ENCODE measurements at places on chromosomes 12 and 14.

DNA sequence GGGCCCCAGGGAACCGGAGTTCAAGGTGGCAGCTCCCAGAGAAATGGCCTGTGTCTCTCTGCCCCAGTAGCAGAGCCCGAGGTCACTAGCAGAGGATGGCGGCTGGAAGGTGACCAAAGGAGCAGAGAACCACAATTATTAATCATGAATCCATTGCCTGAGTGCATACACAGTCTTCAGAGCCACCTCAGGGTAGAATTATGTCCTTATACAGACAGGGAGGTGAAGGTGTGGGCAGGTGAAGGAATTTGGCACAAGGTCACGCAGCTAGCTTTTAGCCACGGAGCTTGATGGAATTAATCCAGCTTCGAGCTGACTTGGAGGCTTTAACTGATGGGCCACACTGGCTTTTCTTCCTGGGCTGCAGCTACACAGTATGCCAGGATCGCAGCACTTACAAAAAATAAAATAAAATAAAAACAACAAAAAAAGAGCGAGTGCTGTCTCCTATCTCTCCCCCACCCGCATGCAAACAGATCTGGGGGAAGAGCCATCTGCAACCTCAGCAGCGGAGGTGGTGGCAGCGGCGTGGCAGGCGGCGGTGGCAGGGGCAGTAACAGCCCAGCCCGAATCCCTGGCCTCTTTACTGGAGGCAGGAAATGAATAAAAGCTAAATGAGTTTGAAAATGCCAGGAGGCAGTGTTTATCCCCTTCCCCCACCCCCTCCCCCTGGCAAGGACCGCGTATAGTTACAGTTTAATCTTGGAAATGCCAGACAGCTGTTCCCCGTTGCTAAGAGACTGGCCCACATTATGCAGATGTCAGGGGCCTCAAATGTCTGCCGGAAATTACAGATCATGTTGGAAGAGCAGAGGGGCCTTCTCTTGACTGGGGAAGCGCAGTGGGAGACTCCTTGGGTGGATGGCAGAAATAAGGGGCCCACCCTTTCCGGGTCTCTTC is 93.5 kb downstream of the LRRC74A start:
- peak; percentile 90 for DNase-seq

- no peak for DNase-seq
Observed at GRCh38 chr14:87617079-87617478, 375.9 kb downstream of the GALC start.

DNA sequence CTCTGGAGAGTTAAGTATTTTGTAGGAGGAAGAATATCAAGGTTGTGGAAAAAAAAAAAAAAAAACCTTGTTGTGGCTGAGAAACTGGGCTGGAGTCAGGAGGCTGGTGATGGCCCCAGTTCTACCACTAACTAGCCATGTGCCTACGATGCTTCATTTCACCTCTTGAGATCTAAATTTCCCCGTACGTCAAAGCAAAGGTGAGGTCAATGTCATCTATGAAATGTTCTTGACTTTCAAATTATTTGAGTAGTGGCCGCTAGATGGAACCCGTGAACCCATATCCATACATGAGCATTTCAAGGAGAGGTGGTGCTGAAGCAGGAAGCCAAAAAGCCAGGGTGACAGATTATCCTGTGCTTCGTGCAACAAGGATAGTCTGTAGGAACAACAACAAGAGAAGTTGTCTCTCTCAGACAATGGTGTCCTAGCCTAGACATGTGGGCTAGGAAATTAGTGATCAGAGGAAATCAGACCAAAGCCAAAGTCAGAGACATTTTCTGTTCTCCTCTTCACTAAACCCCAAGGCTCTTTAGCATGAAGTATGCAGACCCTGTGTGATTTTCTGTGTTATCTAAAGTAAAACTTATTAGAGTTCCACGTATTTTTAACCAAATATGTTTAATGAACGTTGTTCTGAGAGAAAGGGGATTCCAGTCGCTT is 95.5 kb upstream of the ETV6 start:
- DNase-seq: peak; percentile 69

- peak; percentile 10 for DNase-seq
Observed at GRCh38 chr12:120367924-120368788, 808 bp downstream of the MSI1 start.

- DNase-seq: no peak
Observed at GRCh38 chr12:6070472-6071257, 53.8 kb downstream of the VWF start.

DNA sequence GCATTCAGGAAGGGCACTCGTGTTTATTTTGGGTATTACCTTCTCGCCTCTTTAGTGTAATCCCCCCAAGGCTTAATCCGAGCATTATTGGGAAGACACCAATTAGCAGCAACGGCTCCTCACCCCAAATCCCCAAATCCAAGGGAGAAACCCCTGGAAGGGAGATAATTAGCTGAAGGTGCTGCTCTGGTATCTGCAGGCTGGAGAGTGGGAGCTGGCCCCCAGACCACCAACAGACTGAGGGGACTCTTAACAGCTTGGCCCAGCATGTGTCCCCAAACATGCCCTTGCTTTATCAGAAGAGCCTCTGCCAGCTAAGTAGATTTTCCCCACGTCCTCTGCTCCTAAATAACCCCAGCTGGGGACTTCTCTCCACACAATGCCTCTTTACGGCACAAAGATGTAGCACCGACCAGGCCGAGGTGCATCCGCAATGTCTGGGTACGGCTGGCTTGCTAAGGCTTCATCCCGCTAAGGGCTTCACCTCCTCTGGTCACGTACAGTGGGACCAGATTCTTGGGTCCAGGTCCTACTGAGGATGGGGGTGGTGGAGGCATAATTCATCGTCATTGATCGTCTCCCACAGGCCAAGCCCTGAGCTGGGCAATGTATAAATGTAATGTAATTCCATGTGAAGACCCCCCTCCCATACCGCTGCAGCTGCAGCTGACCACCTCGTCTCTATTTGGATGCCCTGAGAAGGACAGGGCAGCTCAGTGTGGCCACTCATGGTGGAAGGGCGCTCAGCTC is 123.7 kb upstream of the GSC start:
- no peak for DNase-seq

DNA sequence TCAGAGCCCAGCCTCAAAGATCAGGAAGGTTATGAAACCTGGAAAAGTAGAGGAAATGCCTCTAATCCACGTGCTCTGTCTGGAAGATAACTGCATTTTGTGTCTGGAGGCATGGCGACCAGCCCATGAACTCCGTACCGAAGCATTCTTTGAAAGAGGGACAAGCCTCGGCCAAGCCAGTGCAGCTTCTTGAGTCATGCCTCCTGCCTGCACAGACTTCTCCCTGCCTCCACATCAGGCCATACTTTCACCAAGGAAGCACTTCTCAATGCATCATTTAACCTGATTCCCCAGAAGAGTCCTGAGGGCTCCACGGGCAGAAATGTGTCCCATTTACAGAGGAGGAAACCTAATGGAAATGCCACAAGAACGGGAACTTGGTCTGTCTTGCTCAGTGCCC is 3.4 kb downstream of the ACTN1 start:
- no peak for DNase-seq

- DNase-seq: no peak
Observed at GRCh38 chr14:48251290-48251689, 575.9 kb upstream of the MDGA2 start.

GRCh38 chr12:77097846-77098245 is 32.5 kb upstream of the E2F7 start:
- DNase-seq: no peak

DNA sequence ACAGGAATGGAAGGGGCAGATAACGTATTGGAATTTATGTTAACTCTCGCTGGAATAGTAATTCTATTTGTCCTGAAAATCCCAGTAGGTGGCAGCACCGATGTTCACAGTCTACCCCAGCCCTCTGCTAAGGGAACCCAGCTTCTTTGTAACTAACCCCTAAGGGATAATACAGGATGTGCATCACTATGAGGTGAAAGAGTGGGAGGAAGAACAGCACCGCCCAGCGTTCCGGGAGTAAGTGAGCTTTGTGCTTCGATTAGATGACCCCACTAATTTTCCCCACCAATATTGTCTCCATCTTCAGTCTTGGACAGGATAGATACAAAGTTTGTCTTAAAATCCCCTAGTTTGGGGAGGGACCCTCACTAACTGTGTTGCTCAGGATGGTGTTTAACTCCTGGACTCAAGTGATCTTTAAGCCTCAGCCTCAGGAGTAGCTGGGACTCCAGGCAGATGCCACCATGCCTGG is 2.7 kb downstream of the SLC2A3 start:
- peak; percentile 58 for DNase-seq

- DNase-seq: no peak
Observed at GRCh38 chr12:62716037-62716436, 218.9 kb downstream of the PPM1H start.

DNA sequence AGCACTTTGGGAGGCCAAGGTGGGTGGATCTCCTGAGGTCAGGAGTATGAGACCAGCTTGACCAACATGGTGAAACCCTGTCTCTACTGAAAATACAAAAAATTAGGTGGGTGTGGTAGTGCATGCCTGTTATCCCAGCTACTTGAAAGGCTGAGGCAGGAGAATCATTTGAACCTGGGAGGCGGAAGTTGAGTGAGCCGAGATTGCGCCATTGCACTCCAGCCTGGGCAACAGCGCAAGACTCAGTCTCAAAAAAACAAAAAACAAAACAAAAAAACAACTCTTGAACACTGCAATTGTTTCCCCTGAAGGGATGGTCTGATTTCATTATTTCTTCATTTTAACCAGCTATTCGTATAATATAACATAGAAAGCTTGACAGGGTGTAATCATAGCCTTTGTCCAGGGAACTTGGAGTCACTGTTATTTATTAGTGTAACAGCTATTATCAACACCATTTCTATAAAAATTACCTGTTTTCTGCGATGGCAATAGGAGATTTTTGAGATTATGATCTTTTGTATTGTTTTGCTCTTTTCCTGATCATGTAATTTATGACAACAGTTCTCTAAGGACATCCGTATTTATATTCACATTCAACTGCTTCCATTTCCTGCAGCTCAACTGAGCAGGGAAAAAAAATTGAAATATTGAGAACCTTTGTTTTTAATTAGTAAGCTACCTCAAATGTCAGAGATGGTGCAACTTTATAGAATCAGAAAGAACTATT is 94.7 kb downstream of the DIP2B start:
- no peak for DNase-seq

GRCh38 chr12:131140697-131141096 is 187.0 kb downstream of the ADGRD1 start:
- DNase-seq: no peak

DNA sequence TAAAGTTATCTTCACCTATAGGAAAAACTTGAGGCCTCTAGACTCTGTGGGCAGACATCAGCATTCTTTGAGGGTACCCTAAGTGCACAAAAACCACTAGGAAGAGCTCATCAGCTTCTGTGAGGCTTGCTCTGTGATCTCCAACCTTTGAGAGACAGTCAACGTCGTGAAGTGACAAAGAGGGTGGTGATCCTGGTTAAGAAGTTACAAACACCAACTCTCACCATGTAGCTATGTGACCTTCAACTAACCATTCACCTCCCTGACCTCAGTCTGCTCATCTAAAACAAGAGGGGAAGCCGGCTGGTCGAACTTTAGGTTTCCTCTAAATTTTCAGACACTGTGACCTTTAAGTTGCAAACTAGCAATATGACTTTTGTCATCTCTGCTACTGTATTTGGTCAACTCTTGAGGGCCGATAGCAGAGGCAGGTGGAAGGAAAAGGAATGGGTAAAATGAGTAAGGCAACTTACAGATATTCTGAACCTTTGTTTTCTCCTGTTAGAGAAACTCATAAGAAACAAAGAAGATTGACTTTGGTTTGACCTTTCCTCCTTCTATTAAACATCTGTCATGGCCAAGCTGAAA is 103.2 kb upstream of the PARP11 start:
- DNase-seq: no peak

DNA sequence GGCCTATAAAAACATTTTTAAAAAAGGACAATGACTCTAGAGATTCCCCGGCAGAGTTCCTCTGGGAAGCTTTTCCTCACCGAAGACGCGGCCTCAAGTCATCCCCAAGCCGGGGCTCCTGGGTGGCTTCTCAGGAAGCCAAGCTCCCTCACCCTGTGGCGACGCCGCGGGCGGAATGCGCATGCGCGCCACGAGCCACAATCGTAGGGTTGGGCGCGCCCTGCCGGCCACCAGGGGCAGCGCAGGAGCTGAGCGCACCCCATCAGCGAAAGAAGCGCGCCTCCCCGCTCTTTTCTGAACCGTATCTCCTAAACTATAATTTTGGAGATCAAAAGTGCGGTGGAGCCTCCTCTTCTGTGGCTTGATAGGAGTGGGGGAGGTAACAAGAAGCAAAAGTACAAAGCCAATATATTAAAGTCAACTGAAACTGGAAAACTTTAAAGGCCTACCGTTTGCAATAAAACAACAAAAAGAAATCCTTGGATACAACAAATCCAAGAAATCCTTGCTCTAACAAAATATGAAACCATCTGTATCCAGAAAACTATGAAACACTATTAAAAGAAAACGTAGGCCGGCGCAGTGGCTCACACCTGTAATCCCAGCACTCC is 17.4 kb upstream of the CHFR start:
- DNase-seq: no peak

- no peak for DNase-seq
Observed at GRCh38 chr12:49039421-49040363, 20.9 kb downstream of the KMT2D start.

DNA sequence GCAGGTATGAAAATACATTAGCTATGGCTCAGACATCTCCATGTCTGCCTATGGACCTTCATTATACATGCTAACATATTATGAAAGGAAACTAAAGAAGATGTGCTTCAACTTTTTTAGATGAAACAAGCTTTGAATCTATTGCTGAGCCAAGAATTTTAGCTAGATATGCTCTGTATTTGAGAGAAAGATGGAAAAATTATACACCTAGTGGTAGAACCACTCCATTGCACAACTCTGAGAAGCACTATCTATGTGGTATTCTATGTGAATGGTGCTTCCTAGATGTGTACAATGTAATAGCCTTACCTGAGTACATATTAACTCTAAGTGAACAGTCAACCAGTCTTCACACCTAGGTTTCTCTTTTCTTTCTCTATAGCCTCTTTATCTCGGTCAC is 17.3 kb downstream of the EPYC start:
- no peak for DNase-seq

DNA sequence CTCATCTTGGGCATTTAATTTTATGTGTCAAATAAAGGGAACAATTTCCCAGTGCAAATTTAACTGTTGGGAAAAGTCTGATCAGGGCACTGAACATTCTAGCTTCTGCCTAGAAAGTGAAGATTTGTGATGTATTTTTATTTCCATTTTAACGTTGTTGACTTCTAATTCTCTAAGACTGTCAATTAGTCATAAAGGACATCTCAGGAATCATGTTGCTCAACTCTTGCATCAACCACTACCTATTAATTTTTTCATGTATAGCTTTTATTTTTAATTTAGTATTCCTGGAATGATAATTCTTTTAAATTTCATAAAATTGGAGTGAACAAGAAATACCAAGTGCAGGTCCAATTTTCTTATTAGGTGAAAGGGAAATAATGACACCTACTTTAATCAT is 87.9 kb upstream of the METAP2 start:
- DNase-seq: no peak

DNA sequence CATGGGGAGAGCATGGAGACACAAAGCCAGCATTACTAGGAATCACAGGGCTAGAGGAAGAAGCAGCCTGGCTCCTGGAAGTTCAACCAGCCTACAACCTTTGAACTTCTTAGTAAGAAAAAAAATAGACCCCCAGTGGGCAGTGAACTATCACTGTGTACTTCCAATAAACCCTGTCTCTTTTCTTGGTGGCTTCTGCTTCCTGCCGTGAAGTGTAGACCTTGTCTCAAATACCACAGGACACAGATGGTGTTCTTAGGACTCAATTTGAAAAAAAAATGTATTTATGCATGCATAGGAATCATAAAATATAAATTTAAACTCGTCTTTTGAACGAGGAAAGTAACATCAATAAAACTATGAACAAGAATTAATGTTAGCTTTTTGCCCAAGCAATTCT is 3.6 kb upstream of the PTGER2 start:
- no peak for DNase-seq

Data from NCI-H1105 (cell line).